NCI-H2029 (cell line): ENCODE measurements at places on chromosomes 4 and X.

DNA sequence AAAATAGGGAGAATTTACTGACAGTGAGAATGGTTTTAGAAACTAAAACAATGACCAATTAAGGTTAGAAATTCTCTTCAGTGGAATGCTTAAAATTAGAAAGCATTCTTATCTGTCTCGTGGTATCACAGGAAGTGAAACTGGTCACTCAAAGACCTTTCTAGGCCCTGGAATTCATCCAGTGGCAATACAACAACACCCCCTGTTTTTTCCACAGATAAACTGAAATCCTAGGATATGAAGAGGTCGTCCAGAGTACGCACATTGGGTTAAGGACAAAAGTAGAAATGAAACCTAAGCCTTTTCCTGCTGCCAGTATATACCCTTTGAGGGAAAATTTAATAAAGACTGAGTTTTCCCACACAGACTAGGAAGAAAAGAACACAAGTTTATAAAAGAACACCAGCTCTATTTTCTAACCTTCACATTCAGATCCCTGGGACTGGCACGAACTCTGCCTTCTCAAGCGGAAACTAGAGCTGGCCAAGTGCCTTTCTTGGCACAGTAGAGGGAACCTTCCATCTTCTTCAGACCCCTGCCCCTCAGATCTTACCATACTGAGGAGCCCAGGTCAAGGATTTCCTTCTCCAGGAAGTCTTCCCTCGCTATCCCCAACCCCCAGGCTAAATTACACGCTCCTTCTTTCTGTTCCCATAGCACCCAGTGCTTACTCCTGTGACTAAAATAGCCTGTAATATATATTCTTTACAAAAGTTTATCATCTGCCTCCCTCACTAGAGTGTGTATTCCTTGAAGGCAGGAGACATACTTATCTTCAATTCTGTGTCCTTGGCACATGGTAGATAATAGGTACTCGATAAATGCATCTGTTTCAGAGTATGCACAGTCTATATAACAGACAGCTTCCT lies 16.9 kb downstream of the LHFPL1 start:
- DNase-seq: no peak

DNA sequence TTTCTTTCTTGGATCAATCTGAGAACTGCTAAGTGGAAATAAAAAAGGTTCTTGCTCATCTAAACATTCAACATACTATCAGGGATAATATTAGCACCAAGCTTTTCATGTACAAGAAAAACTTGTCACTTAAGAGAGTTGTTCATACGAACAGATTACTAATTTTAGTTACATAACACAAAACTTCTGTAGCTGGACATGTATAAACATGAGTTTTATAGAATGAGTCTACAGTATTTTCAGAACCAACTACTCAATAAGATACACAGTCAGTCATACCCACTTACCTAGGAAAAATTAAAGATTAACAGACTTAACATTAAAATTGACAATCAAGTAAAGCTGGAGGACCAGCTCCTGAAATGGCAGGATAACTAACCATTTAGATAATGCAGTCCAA lies 540.1 kb upstream of the FAM241A start:
- DNase-seq: no peak

GRCh38 chrX:134520860-134521390 lies 61.0 kb downstream of the HPRT1 start:
- DNase-seq: peak; percentile 16

GRCh38 chrX:42463706-42464490 lies 314.1 kb downstream of the PPP1R2C start:
- no peak for DNase-seq

DNA sequence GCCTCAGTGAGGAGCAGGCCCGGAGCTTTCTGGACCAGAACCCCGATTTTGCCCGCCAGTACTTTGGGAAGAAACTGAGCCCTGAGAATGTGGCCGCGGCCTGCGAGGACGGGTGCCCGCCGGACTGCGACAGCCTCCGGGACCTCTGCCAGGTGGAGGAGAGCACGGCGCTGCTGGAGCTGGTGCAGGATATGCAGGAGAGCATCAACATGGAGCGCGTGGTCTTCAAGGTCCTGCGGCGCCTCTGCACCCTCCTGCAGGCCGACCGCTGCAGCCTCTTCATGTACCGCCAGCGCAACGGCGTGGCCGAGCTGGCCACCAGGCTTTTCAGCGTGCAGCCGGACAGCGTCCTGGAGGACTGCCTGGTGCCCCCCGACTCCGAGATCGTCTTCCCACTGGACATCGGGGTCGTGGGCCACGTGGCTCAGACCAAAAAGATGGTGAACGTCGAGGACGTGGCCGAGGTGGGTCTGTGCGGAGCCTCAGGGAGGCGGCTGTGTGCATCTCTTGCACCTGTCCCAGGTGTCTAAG lies 323 bp downstream of the PDE6B start:
- DNase-seq: no peak

- no peak for DNase-seq
Observed at GRCh38 chrX:40019541-40019940, 78.2 kb downstream of the BCOR start.

- no peak for DNase-seq
Observed at GRCh38 chr4:180054291-180054690, 2188.9 kb upstream of the TENM3 start.

DNA sequence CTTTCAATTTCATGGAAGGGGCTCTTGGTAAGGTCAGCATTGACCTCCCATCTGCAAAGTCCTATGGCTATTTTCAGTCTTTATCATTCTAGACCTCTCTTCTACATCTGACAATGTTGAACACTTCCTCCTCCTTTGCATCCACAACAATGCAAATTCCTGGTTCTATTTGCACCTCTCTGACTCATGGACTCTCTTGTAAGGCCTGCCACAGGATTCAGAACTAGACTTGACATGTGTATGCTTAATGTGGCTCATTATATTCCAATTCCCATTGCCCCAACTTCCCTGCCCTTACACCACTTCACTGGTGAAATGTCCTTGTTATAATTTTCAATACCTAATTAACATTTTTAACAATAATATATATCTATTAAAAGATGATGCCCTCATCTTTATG lies 314.3 kb upstream of the FGF13 start:
- no peak for DNase-seq

- DNase-seq: no peak
Observed at GRCh38 chrX:119168104-119168503, 40.5 kb upstream of the KIAA1210 start.

DNA sequence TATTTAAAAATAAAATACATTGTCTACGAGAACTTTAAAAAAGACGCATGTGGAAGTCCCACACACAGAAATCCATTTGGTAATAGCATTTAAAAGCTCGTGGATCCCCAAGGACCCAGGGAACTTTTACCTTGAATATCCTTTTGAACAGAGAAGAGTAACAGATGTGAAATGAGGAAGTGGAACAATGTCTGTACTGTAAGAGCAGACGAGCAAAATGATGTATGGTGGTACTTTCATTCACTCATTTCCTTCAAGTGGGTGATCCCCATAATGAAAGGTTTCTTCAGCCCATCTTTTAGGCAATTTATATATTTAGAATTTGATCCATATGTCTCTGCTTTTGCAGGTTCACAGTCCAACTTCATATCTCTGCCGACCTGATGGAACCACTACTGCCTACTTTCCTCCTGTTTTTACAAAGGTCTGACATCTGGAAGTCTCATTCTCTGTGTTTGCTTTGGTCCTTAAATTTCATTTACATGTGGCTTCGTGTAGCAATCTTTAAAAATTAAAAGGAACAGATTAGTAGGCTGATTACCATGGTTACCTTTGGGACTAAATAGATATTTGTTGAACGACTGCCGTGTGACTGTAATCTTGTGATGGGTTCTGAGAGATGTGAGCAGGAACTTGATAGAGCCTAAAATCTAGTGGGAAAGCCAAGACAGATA lies 188.4 kb downstream of the PALLD start:
- DNase-seq: no peak

DNA sequence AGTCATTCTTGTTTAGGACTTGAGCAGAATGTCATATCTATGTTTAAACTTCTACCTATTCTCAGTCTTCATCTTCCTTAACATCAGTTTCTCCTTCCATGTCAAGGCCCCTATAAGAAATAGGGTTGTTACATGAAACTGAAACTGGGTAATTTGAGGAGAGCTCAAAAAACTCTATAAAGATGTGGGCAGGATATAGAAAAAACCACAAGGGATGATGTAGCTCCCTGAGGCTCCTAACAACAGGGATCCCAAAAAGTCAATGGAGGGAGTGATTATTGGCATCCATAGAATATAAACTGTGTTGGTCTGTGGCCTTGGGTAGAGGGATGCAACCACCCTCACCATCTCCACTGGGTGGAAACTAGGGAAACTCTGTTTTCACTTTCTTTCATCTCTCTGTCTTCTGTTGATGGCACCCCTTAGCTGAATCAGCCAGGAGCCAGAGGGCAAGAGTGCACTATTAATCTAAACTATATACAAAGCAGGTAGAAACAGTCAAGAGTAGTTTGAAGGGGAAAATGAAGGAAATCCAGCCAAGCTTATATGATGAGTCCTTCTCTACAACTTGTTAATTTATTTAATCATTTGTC lies 27.6 kb downstream of the C4orf54 start:
- no peak for DNase-seq

GRCh38 chr4:143355540-143356217 lies 19.0 kb downstream of the GAB1 start:
- no peak for DNase-seq

GRCh38 chr4:184384056-184384809 lies 90.1 kb downstream of the IRF2 start:
- DNase-seq: no peak

GRCh38 chr4:26330946-26331345 lies 10.1 kb downstream of the RBPJ start:
- peak; percentile 91 for DNase-seq

DNA sequence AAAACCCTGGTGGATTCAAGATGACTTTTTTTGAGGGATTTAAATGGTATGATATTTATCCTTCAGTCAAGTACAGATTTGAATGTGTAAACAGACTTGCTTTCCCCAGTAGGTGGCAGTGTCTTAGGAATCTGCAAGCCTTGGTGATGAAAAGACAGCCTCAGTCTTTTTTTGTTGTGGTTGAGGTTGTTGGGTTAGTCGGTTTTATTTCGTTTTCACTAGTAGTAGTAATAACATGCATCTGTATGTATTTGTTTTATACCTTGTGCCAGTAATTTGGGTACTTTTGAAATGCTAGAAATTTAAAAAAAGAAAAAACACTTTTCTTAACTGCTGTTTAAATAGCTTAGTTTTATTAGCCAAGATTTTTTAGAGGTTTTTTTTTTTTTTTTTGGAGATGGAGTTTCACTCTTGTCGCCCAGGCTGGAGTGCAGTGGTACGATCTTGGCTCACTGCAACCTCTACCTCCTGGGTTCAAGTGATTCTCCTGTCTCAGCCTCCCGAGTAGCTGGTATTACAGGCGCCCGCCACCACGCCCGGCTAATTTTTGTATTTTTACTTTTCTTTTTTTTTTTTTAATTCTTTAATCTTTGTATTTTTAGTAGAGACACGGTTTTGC lies 39.2 kb downstream of the COPS4 start:
- DNase-seq: peak; percentile 36

DNA sequence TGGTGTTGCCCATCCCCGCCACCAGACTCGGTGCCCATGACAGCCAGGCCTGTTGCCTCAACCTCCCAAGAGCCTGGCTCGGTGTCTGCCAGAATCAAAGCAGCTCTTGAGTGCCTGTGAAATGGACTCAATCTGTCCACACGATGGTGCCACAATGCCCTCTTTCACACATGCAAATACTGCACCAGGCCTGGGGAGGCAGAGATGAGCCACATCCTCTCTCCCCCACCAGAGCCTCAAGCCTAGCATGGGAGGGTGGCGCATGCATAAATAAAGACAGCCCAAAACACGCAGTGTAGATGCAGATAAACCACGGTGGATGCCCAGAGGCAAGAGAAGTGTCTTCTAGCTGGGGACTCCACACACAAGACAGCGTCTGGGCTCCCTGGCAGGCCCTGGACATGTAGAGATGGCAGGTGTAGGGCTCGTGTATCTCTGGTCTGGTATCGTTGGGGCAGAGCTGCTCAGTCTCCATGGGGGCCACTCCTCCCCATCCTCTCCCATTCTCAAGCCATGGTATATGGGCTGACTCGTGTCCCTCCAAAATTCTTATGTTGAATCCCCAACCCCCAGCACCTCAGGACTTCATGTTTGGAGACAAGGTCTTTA lies 65.6 kb downstream of the JAKMIP1 start:
- no peak for DNase-seq

- DNase-seq: no peak
Observed at GRCh38 chr4:89906316-89906715, 11.7 kb downstream of the MMRN1 start.

DNA sequence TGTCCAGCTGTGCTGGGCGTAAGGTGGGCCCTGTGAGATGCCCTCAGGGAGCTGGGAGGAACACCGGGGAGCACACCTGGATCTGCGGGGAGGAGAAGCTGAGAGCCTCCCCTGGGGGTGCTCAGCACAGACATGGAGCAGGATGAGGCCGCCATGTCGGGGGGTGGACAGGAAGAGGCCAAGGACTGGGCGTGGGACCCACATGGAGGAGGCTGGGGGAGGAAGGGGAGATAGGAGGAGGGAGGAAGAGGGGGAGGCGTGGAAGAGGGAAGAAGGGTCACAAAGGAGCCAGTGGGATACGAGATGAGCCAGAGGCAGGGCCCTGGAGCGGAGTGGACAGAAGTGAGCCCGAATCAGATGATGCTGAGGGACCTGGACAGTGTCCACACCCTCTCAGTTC lies 66.3 kb downstream of the ZFYVE28 start:
- DNase-seq: no peak

GRCh38 chr4:163955288-163955687 lies 460.8 kb downstream of the TMA16 start:
- DNase-seq: no peak

DNA sequence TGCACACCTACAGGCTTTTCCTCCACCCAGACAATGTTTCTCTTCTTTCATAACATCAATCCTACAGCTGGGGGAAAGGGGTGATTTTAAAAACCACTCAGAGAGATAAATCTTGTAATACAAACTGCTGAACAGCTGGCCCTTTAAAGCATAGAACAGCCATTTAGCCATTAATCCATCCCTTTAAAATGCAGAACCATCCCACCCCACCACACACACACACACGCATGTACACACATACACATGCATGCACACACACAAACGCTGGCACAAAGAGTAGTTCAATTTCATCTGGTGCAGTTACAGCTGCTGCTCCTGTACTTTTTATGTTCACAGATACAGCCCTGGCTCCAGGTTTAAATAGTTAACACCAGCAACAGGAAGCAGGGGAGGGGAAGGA lies 426.1 kb downstream of the MID1IP1 start:
- no peak for DNase-seq

DNA sequence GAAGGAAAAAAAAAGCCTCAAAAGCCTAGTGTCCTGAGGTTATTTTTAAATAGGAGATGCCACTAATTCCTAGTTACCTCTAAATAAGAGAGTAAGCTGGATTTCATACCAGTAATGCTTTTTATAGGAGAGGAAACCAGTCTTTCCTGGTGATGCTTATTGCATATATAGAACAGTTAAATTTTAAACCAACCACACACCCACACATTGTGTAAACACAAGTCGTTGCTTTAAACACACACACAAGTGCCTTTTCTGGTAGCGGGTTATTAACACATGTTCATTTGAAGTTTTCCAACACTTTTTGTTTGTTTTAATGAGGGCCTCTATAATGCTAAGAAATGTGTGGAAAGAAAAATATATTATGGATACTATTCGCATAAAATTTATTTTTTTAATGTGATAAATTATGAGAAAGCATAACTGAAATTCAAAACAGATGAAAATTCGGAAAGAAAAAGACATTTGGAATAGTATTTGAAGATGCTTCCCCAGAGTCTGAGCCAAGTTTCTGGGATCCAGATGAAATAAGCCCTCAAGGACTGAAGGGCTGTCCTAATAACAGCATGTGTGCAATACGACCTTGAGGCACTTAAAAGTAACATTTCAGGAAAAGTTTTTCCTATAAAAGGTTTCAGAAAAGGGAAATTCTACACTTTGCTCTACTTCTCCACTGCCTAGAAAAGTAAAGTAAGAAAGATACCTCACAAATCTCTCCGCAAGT lies 2.0 kb downstream of the ANTXR2 start:
- no peak for DNase-seq
